Stimulated activated CD4-positive, alpha-beta T cell treated with anti-CD3 and anti-CD28 coated beads, Interleukin-4, amount 100 ng/mL, for 1 hour (primary cell): ENCODE measurements at places on chromosomes 7 and 10.

DNA sequence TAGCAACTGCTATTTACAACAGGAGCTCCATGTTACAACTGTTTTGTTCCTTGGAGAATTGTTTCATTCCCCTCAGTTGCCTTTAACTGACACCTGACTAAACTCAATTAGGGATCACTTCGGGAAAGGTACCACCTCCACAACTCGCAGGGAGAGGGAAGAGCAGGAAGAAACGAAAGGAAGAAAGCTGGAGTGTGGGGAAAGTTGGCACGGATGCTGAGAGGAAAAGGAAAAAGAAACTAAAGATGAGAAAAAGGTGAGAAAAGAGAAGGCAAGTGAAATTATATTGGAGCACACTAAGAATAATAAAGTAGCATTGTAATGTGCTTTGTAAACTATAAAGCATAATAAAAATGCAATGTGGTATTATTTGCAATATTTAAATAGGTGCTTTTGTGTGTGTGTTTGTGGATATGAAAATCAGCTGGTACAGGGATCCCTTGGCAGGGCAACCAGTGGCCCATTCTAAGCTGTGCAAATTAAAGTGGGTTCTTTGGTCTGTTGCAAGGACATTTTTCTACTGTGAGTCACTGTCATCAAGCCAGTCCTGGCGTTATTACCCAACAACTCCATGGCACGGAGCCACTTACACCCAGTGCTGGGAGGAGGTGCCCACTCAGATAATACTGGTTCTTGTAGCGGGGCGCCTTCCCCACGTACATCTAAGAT is 45.9 kb downstream of the HIPK2 start:
- no peak for DNase-seq

GRCh38 chr7:83161899-83162401 is 734 bp downstream of the PCLO start:
- DNase-seq, result no peak

DNA sequence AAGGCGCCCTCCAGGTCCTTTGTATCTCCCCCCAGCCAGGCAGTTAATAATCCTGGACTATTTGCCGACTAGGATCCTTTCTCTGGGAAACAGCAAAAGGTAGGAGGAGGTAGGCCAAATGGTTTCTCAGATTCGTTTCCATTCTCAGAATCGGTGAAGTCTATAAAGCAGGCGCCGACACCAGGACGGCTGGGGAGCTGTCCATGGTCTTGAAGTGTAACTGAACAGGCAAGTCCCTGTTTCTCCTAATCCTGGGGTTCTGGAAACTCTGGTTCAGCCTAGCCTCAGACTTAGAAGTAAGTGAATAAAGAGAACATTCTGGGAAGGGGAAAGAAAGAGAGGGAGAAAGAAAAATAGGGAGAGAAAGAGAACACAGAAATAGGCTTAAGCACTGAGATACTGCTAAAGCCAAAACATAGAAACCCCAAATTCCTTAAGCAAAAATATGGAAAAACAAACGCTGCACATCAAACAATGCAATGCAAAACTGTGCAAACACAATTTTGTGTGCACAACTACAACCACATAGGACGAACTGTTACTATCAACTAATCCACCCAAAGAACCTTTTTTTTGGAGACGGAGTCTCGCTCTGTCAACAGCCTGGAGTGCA is 11.1 kb upstream of the INA start:
- peak; percentile 22 for DNase-seq

DNA sequence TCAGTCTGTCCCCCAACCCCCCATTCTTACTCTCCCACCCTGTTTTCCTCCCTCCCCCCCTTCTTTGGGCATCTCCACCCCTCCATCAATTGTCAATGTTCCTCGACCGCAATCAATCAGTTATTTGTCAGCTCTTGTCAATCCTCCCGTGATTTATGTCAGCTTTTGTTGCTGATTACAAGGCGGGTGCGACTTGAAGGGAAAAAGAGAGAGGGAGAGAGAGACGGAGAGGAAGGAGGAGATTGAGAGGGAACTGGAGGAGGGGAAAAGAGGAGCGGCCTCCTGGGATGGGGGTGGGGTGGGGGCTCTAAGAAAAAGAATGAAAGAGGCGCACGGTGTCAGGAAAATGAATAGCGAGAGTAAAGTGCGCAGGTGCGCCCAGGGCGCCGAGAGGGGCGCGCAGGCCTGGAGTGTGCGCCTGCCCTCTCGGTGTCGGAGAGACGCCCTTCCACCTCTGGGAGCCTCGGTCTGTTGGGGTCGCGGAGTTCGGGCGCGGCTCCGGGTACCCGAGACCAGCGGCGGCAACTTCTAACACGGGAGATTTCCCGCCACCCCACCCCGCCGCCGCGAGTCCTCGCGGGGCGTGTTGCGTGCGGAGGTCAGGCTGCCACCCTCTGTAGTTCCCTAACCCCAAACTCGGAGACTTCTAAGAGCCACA is 1.1 kb upstream of the ZNF503 start:
- no peak for DNase-seq

DNA sequence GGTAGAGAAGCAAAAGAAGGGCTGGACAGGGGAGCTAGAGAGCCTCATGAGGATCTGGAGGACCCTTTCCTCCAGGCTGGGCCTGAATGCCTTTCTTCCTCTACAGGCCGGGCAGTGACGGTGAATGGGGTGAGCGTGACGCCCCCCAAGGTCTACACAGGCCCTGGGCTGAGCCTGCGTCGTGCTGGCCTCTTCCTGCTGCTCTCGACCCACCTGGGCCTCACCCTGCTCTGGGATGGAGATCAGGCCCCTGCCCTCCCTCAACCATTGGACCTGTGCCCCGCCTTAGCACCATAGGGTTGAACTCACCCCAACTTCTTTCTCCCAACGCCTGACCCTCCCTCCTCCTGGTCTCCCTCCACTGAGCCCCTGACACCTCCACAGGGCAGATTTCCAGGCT is 12.6 kb upstream of the ZNF467 start:
- DNase-seq, result no peak

DNA sequence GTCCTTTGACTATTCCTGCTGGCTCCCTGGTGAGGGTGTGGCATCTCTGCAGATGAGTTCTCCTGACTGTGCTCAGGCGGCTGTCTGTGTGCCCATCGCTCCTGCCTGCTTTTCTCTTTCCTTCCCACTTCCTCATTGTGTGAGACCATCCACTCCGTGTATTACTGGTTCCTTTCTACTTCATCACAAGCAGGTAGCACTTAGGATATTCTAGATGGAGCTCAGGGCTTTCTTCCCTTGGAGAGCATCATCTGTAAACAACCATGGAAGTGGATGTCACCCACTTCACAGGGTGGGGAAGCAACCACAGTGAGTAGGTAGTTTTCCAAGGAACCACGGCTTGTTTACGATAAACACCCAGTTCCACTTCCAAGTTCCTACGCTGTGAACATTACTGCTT is 15.7 kb downstream of the DNAJB6 start:
- no peak for DNase-seq

DNA sequence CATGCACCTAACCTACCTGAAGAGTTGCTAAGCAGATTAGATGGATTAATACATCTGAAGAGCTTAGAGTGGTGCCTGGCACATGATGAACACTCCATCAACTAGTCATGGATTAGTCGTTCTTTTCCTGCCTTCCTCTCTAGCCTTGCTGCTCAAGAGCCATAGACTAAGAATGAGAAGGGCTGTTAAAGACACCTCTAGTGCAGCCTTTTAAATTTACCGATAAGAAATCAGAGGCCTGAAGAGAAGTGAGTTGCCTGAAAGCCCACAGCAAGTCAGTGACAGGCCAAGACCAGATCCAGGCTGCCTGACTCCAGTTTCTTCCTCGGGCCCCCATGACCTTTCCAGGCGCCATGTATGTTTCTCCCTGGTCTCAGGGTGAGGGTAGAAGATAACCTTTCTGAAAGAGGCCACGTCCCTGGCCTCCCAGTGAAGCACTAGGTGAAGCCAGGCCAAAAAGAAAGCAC is 6.5 kb downstream of the TSPAN15 start:
- no peak for DNase-seq
